ENCODE measurements at places on chromosomes 13 and 19.

- no peak for DNase-seq
Measured at GRCh38 chr13:97321101-97321500, 99.0 kb downstream of the MBNL2 start.

DNA sequence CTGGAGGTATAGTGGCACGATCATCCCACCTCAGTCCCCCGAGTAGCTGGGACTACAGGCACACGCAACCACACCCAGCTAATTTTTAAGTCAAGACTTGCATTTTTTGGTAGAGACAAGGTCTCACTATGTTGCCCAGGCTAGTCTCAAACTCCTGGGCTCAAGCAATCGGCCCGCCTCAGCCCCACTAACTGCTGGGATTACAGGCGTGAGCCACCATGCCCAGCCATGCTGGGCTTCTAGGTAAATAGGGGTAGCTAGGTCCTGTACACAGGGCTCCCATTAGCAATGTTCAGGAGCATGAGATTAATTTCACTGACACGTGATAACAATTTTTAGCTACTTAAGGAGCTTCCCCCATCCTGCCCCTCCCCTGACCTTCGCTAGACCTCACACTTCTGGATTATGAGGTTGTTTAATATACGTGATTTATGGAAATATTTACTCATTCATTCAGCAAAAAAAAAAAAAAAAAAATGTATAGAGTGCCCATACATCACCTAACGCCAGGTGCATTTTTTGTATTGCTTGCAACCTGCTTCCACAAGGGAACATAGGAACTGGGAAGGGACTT lies 19.2 kb downstream of the TMEM272 start:
- no peak for DNase-seq

DNA sequence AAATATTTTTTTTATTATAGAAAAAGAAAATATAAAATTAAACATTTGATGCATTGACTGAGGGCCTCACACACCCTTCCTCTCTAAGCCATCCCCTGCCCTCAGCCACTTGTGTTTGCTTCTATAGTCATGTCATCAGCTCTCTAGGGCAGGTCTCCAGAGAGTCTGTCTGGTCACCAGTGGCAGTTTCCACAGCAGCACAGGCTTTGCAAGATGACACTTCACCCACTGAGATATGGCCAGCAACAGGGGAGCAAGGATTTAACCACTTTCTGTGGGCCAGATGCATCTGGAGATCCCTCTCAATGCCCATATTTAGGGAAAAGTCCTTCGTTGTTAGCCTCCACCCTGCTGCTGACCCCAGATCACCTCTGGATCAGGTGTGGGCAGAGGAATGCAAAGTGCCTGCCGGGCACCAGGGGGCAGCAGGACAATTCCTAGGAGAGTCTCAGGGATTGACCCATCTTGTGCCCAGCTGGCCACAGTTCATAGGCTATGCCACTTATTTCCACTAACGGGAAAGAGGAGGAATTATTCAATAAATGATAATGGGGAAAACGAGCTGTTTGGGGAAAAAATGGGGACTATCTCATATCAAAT lies 4.8 kb downstream of the ABCC4 start:
- DNase-seq, result peak; percentile 34

GRCh38 chr19:28296506-28296905 lies 916.4 kb downstream of the UQCRFS1 start:
- no peak for DNase-seq

DNA sequence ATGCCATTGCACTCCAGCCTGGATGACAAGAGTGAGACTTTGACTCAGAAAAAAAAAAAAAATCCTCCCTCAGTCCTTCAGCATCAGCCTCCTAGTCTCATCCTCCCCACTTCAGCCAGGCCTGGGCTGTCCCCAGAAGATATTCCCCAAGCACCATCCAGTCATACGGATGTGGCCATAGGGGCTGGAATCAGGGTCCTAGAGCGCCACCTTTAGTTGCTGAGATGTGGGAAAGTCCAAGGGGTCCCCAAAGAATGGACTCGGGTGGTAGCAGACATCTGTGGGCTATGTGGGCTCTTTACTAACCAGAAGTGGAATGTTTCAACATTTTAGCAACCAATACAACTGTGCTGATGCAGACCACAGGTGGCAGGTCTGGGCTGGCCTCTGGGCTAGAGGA lies 3.1 kb upstream of the TYROBP start:
- no peak for DNase-seq

- no peak for DNase-seq
Measured at GRCh38 chr13:113775451-113776145, 16.6 kb downstream of the TMEM255B start.

GRCh38 chr19:15294561-15294990 lies 37.8 kb downstream of the BRD4 start:
- DNase-seq, result no peak

DNA sequence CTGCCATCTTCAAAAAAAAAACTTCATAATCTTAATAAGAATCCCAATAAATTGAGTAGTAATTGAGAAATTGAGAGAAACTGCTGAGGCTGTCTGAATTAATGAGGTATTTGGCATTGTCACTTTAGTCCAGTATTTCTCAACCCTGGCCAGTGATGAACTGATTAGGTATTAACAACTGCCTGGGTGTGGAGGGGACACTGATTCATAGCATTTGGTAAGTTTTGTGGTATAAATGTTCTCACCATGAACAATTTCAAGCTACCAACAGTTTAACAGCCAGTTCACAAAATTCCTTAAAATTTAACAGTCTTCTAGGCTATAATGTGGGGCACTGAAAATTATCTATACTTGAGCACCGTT lies 18.3 kb downstream of the GPC6 start:
- DNase-seq, result no peak

- no peak for DNase-seq
Measured at GRCh38 chr13:40639221-40639681, 27.2 kb downstream of the FOXO1 start.

DNA sequence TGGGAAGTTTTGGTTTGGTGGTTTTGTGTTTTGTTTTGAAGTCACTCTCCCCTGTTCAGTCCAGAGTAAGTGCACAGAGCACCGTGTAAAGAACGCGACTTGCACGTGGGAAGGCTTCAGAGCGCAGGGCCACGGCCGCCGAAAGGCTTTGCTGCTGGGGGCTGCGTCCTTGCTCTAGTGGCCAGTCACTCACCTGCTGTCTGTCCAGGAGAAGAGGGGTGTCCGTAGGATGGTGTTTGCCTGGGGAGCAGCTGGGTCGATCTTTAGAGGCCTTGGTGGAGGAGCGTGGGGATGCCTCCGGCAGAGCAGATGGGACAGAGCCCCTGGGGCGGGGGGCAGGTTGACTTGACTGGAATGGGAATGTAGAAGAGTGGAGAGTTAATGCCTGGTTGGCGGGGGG lies 116.6 kb upstream of the MCF2L start:
- DNase-seq, result no peak

DNA sequence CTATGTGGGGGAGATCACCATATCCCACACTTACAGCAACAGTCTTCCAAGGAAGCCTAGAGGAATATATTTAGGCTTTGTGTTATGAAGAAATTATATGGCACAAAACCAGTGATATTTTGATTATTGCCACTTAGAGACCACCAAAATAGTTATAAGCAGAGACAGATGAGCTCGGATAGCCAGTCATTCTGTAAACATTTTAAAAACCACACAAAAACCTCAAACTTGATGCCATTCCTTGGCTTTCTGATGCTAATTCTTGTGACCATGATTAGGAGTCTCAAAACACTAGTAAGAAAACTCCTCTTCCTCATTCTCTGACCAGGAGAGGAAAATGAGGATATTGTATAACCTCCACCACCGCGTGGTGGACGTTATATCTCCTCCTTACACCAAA lies 496.4 kb downstream of the FOXO1 start:
- DNase-seq, result no peak

All from HuH-7 (cell line).